ENCODE measurements at places on chromosomes 1 and 21.

DNA sequence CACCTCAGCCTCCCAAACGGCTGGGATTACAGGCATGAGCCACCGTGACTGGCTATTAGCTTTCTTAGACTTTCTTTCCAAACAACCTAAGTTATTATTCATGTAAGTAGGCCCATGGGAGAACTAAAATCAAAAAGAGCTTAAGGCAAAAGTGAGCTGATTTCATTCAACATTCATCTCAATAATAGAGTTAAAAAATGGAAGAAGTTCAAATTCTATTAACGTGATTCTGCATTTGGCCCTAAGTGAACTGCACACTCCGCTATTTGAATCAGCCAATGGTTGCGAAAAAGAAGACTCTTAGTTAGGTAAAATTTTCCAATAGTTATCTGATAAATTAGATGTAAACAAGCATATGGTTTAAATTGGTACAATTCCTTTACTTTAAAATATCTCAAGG lies 68.6 kb upstream of the WARS2 start:
- no peak for DNase-seq

DNA sequence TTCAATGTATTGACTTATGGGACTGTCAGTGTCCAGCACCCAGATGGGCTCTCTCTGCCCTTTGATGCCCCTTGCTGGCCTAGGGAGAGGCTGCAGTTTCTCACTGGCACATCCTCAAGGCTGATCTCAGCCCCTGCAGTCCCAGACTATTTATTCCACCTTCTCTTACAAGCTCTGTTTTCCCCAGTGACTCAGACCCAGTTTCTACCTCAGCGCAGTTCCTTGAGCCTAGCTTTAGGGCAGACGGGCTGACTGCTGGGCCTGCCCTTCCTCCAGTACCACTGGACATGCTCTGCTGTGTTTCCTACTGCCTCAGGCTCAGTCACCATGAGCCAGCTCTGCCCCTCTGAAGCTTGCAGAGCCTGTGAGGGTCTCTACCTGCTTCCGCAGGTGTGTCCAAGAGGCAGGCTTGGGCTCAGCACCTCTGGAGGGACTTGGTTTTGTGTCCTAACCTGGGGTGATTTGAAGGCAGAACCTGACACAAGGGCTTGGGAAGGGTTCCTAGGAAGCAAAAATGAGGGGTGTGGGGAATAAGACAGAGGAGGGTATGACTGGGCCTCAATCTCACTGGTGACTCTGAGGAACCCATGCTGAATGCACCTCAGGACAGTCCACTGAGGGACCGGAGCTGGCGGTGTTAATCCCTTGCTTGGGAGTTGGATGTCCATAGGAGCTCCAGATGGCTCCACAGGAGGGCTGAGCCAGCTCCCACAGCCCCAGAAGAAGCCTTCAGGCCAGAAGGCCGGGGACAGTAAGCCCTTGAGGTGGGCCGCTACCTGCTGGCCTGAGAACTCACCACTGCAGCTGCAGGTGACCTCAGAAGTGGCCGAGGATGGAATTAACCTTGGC lies 689.9 kb downstream of the MATN1 start:
- no peak for DNase-seq

GRCh38 chr1:70091811-70092210 lies 113.6 kb downstream of the LRRC40 start:
- DNase-seq, result no peak

DNA sequence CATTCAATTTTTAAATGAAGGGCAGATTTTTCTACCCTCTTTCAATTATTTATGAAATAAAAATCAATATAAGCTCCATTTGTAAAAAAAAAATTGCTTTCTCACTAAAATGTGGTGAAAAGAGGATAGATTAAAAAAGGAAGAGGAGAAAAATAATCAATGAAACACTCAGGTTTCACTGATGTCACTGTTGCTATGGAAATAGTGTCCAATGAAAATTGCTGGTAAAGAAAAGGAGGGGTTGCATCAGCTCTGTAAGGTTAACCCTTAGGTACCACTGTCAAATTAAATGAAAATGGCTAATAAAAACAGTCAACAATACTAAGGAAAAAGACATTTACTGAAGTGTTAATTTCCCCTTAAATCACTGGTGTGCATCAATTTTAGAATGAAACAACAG lies 91.6 kb upstream of the TTC39A start:
- DNase-seq, result peak; percentile 66

GRCh38 chr1:93384656-93385055 lies 38.9 kb downstream of the DR1 start:
- no peak for DNase-seq

- no peak for DNase-seq
Measured at GRCh38 chr1:11207898-11208611, 18.9 kb downstream of the ANGPTL7 start.

DNA sequence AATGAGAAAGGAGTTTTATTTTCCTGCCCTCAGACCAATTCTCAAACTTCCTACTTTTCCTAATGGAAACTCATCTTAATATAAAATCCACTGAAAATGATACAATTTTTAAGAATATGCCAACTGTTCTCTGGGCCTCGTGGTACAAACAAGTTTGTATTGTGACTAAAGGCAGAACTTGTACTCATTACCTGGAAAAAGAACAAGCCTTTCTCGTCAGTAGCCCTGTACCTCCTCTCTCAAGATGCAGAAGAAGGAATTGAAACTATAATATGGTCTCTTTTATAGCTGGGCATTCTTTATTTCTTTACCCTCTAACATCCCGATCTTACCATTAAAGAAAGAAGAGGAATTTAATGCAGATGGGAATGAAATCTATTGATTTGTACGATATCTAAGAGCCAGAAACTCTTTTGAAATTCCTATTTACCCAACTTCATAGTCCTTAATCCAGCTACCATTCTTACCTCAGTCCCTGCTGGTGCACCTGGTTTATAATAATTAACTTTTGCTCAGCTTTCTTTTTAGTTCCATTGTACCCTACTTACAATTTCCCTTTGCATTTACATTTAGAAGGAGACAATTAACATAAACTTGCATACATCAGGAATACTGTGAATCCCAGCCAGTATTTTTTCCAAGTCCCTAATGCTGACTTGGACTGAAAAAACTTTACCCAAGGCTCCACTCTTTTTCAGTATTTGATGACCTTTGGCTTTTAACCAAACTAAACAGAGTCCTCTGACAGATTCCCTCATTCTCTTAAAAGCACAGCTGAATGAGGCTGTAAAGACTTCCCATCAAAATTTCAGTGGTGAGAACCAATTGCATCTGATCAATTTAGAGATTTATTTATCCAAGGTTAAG lies 1162.4 kb downstream of the BRINP3 start:
- no peak for DNase-seq

GRCh38 chr1:107533436-107533835 lies 392.6 kb downstream of the NTNG1 start:
- DNase-seq, result no peak

DNA sequence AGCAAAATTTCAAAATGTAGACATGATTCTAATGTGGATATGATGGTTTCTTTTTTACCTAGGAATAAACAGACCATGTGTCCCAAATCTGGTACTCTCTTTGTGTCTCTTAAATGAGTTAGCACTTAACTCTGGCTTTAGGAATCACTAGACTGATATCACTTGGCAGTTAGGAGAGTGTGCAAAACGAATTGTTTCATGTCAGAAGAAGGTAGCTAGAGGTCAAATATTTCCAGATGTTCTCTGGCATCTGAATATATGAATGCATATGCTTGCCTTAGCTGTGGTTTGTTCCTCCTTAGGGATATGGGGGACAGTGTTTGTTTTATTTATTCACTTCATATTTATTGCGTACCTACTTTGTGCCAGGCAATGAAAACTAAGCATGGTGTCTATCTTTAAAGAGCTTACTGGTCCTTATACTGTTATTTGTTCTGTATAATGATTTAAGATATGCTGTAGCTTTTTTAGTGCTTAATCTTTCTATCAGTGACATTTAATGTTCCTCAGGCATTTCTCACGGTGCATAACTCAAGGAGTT lies 65.2 kb downstream of the LRRC8C start:
- no peak for DNase-seq

- DNase-seq, result no peak
Measured at GRCh38 chr1:110383251-110383990, 7.4 kb downstream of the SLC16A4 start.

DNA sequence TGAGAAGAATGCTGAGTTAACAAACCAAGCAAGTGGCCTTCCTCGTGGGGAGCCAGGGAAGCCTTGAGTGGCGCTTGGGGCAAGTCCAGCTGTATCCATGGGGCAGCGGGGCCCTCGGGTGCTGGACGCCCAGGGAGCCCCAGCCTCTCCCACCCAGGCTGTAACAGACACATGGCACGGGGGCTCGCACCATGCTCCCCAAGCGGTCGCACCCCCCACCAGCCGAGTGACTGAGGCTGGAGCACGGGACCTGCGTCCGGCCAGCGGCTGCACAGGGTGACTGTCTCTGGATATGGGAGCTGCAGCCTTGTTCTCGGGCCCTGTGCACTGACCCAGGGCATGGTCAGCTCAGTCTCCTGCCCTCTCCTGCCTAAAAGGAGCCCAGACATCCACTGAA lies 53.9 kb upstream of the ACTRT2 start:
- no peak for DNase-seq

GRCh38 chr1:74162333-74162732 lies 35.6 kb downstream of the LRRIQ3 start:
- DNase-seq, result no peak

DNA sequence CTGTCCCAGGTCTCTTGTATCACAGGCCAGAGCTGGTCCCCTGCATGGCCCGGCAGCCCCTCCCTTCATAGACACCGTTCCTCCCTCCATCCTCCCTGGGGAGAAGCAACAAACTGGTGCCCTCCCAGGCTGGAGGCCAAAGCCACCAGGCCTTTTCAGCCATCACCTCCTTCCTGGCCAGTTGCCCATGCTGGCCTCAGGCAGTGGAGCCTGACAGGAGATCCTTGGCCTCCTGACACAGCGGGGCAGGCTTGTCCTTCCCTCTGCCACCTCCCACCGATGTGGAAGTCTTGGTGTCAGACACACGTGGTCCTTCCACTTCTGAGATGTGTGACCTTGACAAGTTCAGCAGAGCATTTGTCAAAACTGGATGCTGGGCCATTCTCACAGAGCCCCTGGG lies 206.0 kb downstream of the HIVEP3 start:
- DNase-seq, result peak; percentile 24

DNA sequence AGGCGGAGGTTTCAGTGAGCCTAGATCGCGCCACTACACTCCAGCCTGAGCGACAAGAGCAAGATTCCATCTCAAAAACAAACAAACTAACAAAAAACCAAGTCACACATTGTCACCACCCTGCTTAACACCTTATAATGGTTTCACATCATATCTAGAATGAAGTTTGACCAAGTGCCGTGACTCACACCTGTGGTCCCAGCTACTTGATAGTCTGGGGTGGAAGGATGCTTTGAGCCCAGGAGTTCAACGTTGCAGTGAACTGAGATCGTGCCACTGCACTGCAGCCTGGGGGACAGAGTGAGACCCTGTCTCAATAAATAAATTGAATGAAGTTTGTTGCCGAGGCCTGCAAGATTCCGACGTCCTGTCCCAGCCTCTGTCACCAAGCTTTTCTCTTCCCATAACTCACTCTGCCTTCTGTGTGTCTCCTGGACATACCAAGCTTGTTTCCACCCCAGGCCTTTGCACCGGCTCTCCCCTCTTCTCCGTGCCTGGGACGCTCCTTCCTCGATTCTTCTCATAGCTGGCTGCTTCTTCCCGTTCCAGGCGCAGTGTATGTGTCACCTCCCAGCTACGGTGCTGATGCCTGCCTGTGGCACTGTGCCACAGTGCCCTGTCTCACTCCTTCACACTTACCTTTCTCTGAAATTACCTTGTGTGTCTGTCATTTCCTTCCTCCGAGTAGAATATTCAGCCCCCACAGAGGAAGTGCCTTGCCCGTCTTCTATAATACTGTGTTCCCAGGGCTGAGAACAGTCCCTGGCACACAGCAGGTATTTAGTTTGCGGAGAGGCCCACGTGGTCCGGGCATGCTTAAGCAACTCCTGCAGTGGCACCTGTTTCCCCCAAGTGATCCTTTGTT lies 3.8 kb upstream of the SELENON start:
- DNase-seq, result no peak

- DNase-seq, result peak; percentile 76
Measured at GRCh38 chr1:168321945-168322344, 41.3 kb downstream of the TBX19 start.

DNA sequence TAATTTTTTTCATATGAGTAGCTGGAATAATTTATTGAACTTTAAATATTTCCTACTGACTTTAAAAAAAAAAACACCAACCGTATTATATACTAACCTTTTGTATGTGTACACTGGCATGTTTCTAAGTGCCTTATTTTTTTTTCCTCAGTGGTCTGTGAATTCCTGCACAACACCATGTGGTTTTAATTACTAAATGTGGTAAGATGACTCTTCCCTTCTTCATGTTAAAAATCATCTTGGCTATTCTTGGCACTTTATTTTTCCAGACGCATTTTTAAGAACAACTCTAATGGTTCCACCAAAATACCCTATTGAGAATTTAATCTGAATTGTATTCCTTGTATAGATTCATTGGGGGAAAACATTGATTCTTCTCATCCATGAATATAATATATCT lies 28.4 kb downstream of the PPP2R5A start:
- no peak for DNase-seq

DNA sequence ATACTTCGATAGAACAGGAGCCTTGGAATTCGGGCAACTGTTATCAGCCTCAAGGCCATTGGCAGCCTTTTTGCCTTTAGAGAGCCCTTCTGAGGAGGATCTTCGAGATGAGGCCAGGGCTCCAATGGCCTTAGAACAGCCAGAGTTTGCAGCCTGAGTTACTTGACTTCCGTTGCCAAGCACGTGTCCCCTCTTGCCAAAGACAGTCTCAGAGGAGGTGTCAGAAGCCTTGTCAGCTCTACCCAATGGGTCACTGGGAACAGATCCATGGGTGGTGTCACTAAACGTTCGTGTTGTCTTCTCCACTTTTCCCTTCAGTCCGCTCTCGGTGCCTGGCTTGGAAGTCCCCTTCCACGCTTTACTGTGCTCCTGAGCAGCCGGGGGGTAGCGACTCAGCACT lies 73.2 kb downstream of the KDM1A start:
- DNase-seq, result no peak

- DNase-seq, result no peak
Measured at GRCh38 chr1:200530623-200531261, 89.8 kb downstream of the KIF14 start.

DNA sequence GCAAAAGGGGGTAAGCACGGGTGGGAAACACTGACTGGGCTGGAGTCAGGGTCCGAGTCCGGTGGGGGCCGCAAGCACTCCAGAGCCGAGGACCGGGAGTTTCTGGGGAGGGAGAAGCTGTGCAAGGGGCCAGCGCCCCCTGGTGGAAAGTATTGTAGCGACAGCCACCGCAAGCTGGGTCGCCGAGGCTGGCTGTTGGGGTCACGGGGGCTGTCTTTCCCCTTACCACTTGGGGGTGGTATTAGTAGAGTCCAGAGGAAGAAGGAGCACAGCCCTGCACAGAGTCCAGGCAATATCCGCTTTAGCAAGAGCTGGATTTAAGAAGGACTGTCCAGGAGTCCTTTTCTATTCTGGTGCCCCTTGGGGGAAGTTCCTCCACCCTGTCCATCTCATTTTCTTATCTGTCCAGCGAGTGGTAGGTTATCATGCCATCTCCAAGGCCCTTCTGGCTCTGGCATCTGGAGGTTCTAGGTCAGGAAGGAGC lies 17.9 kb upstream of the ETV3 start:
- peak; percentile 78 for DNase-seq

GRCh38 chr1:2802421-2802961 lies 998 bp upstream of the TTC34 start:
- DNase-seq, result no peak

GRCh38 chr21:25872271-25872670 lies 137.5 kb downstream of the GABPA start:
- no peak for DNase-seq
